ENCODE measurements at places on chromosomes 3 and 15.

DNA sequence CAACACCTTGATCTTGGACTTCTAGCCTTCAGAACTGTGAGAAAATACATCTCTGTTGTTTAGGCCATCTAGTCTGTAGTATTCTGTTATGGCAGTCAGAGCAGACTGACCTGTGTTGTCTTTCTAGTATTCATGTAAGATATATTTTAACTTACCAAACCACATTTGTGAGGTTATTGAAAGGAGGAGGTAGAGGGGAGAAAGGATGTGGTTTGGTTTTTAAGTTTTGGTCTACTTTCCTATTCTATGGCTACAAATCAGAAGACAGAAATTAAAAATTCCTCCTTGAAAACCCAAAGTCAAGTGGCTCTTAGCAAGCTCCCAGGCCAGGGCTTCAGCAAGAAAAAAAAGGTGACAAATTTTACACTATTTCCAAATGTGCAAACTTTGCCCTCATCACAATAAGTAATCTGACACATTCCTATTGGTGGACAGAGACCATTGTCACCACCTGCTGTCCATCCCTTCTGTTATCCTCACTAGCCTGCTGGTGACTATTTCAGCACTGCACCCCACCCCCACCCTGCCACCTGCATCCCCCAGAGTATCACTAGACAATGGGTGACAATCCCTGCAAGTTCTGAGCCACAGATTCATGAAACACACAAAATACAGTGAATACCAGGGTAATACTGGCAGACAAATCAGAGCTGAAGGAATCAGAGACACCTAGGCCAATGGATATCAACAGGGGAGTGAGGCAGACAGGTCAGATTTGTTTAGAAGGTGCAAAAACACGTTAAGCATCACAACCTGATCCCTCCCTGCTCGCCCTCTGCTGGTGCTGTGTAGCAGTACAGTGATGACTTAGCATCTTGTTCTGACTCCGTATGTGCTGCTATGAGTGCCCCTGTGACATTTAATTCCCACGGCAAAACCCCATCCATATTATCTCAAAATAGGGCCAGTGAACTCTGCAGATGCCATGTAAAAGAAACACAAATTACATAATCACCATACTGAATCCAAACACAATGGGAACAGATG, 79.0 kb upstream of the DCLK3 start:
- no peak for DNase-seq

DNA sequence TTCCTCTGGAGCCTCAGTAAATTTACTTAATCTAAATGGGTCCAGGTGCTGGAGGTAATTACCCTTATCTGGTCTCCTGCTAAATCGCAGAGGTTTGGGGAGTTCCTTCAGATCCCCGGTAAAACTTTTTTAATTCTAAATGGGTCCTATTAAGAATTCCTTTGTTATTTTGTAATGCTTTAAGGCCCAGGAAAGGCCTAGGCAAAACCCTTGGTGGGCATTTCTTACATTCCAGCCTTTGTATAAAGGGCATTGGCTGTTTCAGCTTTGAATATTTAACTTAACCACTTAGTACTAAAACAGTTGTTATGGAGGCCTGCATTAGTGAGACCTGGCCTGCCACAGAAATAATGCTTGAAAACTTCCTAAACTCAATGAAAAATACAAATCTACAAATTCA, 14.9 kb upstream of the ZNF662 start:
- no peak for DNase-seq

DNA sequence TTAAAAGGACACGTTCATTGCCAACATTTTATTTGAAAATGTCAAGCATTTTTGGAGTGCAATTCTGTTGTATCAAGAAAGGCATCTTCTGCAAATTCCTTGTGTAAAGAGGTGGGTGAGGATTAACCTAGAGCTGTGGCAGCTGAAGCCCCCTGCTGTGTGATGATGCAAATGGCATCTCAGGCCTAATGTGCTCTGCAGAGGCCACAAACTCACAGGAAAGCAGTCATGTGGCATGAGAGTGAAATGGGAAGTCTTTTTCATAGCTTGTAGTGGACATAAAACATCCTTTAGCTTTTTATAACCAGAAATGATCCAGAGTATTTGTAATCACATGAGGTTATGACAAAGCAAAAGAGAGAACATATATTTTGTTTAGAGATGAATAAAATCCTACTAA, 6.4 kb downstream of the CADM2 start:
- no peak for DNase-seq

GRCh38 chr3:141279077-141279967, 47.7 kb downstream of the PXYLP1 start:
- no peak for DNase-seq

DNA sequence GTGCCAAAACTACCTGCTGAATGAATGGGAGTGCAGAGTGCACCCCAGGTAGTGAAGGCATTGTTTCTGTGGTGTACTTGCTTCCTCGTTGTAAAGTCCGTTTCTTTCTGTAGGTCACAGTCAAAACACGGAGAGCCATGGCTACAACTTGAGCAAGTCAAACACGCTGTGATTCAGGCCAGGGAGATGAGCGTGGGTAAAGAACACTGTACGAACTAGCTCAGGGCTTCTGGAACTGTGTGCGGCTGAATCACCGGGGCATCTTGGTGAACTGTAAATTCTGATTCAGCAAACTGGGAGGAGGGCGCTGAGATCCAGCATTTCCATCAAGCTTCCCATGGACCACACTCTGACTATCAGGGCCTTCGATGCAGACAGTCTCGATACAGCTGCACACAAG, 5.0 kb upstream of the TNK2 start:
- DNase-seq = no peak
